ENCODE measurements at places on chromosomes 2 and 18.

DNA sequence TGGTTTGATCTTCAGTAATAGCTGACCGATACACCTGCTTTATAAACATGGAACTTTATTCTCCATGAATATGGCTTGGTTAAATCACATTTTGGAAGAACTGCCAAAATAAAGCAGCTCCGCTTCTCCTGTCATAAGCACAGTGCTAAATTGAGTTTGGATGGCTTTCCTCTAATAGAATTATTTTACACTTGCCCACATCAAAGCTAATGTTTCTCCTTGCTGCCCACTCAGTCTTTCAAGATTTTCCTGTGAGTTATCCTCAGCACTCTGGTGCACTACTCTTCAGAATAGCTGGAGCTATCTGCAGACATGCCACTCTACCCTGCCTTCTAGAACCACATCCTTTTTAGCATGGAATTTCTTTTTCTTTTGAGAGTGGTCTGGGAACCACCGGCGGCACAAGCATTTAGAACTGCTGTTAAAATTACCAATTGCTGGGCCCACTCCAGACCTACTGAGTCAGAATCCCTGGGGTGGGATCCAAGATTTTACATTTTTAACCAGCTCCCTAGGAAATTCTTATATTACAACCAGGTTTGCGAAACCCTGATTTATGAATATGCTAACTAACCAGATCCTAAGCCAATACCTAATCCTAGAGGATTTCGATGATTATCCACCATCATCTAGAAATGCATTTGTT lies 283.3 kb downstream of the AFF3 start:
- DNase-seq: no peak
- peaks cover 44% of the 10 kb centered on the region for H3K36me3 ChIP-seq
- no peak overlapping the region for H3K27ac ChIP-seq
- no peaks in the 10 kb centered on the region for H3K27me3 ChIP-seq

DNA sequence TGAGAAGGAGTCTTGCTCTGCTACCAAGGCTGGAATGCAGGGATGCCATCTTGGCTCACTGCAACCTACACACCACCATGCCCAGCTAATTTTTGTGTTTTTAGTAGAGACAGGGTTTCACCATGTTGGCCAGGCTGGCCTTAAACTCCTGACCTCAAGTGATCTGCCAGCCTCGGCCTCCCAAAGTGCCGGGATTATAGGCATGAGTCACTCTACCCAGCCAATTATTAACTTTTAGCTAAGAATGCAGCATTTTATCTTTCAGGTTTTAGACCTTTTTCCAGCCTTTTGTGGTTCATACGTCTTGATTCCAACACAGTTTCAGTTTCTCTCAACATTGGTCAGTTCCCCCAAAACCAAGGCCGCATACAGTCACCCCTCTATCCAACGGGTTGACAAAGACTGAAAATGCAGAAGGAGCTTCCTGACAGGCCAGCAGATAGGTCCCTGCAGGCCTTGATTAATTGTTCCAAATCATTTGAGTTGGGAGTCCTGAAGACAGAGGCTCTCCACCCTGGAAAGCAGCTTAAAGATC lies 262.2 kb upstream of the KLHL29 start:
- H3K27ac ChIP-seq: no peak overlapping the region
- H3K27me3 ChIP-seq: peaks cover 5% of the 10 kb centered on the region
- DNase-seq: no peak
- no peak overlapping the region for H3K4me3 ChIP-seq
- H3K36me3 ChIP-seq: no peaks in the 10 kb centered on the region

DNA sequence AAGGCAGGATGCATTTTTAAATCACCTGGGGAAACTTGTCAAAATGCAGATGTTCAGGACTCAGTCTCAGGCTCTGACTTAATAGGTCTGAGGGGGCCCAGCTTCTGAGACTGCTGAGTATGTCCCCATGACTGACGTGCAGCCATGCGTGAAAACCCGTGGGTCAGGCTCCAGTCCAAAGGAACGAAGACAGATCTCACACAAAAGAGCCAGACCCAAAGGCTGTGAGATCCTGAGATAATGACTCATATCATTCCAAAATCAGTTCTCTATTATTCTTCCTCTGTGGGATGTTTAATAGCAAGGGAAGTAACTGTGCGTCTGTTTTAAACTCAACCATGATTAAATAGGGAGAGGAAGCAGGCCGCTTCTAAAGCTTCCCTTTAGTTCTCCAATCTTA lies 107.4 kb upstream of the ACAA2 start:
- peaks cover 18% of the 10 kb centered on the region for H3K4me1 ChIP-seq
- peak; percentile 17 for DNase-seq
- peak overlapping the region; percentile 75 for H3K27ac ChIP-seq
- H3K4me3 ChIP-seq: no peak overlapping the region
- no peaks in the 10 kb centered on the region for H3K36me3 ChIP-seq

DNA sequence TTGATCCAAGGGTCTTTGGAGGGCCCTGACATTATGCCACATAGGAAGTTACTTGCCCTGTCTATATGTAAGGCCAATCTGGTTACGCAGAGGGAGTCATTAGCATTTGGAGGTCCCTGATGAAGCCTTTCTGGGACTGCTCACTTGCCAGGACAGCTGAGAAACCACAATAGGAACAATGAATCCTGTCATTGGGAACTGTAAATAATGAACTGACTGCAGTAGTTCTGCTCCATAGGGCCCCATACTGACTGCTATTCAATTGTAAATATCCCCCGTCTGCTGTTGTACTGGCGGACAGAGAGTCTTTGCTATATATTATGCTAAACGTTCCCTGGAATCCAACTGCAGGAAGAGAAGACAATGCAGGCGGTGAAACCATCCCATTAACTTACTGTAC lies 149.4 kb upstream of the DCC start:
- H3K4me3 ChIP-seq: no peak overlapping the region
- H3K4me1 ChIP-seq: no peaks in the 10 kb centered on the region
- no peaks in the 10 kb centered on the region for H3K36me3 ChIP-seq
- H3K27me3 ChIP-seq: peaks cover 18% of the 10 kb centered on the region
- H3K27ac ChIP-seq: no peak overlapping the region
- no peak for DNase-seq

DNA sequence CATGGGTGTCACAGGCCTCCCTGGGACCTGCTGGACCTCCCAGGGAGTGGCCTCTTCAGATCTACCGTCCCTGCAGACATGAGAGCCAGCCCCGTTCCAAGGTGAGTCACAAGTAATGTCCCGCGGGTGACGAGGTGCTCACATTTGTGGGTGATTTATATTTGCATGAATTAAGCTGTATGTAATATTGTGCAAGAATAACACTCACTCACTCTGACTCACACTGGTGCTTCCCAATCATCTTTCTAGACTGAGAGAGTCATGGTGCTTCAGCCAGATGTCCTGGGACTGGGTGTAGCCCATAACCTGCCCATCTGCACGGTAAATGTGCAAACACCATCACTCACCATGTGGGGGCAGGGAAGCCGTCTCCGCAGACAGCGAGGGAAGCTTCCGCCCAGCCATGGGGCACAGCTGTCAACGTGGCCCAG lies 347.5 kb upstream of the SALL3 start:
- H3K27me3 ChIP-seq: no peaks in the 10 kb centered on the region
- peaks cover 6% of the 10 kb centered on the region for H3K36me3 ChIP-seq
- no peak for DNase-seq
- no peak overlapping the region for H3K4me3 ChIP-seq
- H3K4me1 ChIP-seq: peaks cover 40% of the 10 kb centered on the region
- no peak overlapping the region for H3K27ac ChIP-seq

DNA sequence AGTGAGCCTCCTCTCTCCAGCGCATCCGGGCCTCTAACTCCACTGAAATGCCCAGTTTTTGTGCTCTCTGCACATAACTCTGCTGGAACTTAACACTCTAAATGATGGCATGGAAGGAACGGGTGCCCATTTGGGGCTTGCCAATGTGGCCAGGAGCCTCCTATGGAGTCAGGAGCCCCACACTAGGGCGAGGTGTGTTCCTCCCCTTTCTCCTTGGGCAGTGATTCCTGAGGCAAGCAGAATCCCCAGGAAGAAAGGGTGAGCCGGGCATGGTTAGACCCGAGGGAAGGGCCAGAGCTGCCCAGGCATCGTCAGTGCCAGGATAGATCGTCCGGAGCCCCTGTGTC lies 63.0 kb downstream of the DDX1 start:
- peaks cover 12% of the 10 kb centered on the region for H3K27me3 ChIP-seq
- H3K36me3 ChIP-seq: peaks cover 9% of the 10 kb centered on the region
- H3K27ac ChIP-seq: no peak overlapping the region

DNA sequence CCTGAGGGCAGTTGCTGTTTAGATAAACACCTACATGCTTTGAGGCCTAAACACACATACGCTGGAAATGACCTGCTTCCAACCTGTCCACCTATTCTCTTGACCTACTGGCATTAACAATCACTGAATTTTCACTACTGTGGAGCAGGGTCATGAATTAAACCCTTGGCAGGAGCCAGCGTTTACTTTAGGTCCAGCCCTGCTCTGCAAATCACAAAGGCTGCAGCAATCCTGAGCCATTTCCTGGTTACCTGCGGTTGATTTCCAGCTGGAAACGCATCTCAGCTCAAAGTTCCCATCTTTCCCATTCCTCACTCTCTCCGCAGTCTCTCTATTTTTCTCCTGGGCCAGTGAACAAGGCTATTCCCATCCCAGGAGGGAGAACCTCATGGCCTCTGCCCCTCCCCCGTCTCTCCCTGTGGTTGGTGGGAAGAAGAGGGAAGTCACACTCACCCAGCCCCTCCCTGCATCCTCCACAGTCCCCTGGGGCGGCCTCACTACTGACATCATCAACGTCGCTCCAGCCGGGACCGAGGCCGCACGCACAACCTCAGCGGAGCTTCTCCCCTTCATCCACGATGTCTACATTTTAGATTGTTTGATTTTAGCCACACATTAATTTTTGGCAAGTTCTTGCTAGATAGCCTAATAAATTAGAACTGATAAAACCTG lies 84.5 kb upstream of the SNTG2 start:
- H3K4me3 ChIP-seq: no peak overlapping the region
- peak; percentile 56 for DNase-seq
- H3K4me1 ChIP-seq: peaks cover 71% of the 10 kb centered on the region
- peaks cover 25% of the 10 kb centered on the region for H3K27me3 ChIP-seq
- H3K27ac ChIP-seq: no peak overlapping the region
- H3K36me3 ChIP-seq: no peaks in the 10 kb centered on the region

DNA sequence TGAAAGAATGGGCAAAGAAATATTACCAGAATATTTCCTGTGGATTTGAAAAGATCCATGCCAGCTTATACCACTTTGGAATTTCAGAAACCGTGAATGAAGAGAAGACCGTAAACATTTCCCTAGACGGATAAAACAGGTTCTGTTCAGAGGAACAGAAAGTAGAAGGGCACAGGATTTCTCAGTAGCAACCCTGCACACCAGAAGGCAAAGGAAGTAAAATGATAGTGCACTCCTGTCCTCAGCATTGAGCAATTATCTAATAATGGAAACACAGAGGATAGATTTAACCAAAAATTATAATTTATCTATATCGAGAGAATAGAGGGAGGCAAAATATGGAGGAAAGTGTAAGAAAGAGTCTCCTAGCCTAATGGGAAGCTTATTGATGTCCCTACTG lies 87.0 kb upstream of the ITGA6 start:
- H3K36me3 ChIP-seq: no peaks in the 10 kb centered on the region
- DNase-seq: no peak
- no peak overlapping the region for H3K4me3 ChIP-seq
- H3K27ac ChIP-seq: no peak overlapping the region
- peaks cover 29% of the 10 kb centered on the region for H3K27me3 ChIP-seq
- peaks cover 42% of the 10 kb centered on the region for H3K4me1 ChIP-seq

GRCh38 chr2:9975328-9975727 lies 23.8 kb downstream of the GRHL1 start:
- H3K4me3 ChIP-seq: no peak overlapping the region
- H3K27ac ChIP-seq: no peak overlapping the region
- no peak for DNase-seq
- peaks cover 9% of the 10 kb centered on the region for H3K27me3 ChIP-seq
- peaks cover 47% of the 10 kb centered on the region for H3K4me1 ChIP-seq

- peaks cover 18% of the 10 kb centered on the region for H3K36me3 ChIP-seq
- peak overlapping the region; percentile 85 for H3K4me3 ChIP-seq
- no peaks in the 10 kb centered on the region for H3K27me3 ChIP-seq
- peaks cover 59% of the 10 kb centered on the region for H3K4me1 ChIP-seq
These were observed 543 bp upstream of the STARD7 start for GRCh38 chr2:96209011-96209728.

DNA sequence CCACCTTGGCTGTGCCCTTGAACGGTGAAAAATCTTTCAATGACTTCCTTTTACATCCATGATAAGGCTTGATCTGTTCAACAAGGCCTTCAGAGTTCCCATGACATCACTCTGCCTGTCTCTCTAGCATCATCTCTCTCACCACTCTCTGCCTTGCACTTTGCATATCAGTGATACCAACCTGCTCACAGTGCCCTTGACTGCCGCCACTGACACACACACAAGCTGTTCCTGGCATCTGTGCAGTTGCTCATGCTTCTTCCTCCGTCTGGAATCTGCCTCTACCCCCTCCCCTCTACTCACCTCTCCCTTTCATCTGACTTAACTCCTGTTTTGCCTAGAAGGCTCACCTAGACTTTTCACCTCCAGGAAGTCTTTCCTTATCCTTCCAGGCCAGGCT lies 79.1 kb upstream of the SEC11C start:
- H3K36me3 ChIP-seq: no peaks in the 10 kb centered on the region
- H3K27me3 ChIP-seq: peaks cover 30% of the 10 kb centered on the region
- no peak overlapping the region for H3K27ac ChIP-seq

- H3K4me1 ChIP-seq: peaks cover 6% of the 10 kb centered on the region
- no peaks in the 10 kb centered on the region for H3K36me3 ChIP-seq
- H3K4me3 ChIP-seq: no peak overlapping the region
These were observed 61.4 kb upstream of the LYPD1 start for GRCh38 chr2:132731441-132731840.

DNA sequence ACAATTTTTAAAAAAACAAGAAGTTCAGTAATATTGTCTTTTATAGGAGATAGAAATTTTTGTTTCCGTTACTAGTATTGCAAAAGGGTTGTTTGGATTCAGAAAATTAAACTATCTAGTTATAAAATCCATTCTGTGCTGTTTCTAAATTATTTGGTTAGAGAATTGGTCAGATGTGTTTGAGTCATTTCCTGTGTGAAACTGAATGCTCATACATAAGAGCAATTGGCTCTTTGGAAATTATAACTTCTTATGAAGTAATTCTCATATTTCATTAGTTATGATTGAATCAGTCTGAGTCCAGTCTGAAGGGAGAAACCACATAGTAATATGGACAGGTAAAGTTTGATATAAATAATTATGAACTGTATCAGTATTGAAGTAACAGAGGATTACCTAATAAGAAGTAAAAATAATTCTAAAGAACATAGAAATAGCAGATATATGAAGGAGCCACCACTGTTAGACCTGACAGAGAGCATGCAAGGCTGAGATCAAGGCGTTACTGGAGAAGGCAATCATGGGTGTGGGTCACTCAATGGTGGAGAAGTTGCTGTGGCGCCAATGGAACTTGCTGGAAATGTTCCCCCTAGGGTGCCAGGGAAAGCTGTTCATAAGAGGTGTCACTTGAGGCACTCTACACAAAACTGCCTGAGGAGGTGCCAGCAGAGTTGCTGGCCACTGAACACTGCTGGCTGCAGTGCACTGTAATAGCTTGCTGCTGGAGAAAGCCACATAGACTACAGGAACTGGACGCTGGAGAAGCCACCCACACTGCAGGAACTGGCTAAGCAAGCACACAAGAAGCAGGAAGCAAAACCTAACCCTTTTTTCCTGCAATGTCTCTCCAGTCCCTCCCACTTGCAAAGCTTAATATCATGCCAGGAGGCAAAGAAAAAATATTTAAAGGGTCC lies 18.0 kb upstream of the FAP start:
- no peak overlapping the region for H3K27ac ChIP-seq
- no peak overlapping the region for H3K4me3 ChIP-seq
- no peak for DNase-seq
- no peaks in the 10 kb centered on the region for H3K4me1 ChIP-seq
- no peaks in the 10 kb centered on the region for H3K36me3 ChIP-seq

Measured in nephron progenitor cell (in vitro differentiated cells).